Stimulated activated CD4-positive, alpha-beta T cell treated with anti-CD3 and anti-CD28 coated beads, TNF-alpha, amount 100 ng/mL, for 48 hours (primary cell): ENCODE measurements at places on chromosomes 2 and 18.

GRCh38 chr2:150732064-150732463, 244.6 kb upstream of the RND3 start:
- no peak for DNase-seq

DNA sequence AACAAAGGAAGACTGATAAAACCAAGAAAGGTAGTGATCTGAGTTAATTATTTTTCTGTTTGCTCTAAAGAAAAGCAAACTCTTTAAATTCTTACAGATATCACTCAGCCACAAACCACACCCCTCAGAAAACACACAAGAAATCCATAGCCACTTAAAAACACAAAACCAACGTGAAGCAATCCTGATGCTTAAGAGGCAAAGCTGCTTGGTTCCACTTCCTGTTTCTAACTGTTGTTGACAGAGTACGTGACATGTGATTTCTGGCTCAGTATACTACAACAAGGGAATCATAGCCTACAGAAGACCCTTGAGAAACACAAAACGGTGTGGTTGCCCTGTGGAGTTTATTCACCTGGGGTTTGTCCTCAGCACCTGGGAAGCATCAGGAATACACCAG, 240.9 kb upstream of the APCDD1 start:
- no peak for DNase-seq

GRCh38 chr2:7281231-7282201, 364.3 kb downstream of the RNF144A start:
- no peak for DNase-seq

GRCh38 chr2:219158586-219158985, 2.0 kb downstream of the NHEJ1 start:
- DNase-seq, result no peak

- no peak for DNase-seq
These were observed 50.8 kb downstream of the EPG5 start for GRCh38 chr18:45916302-45916701.

GRCh38 chr18:3447068-3447894, 2.7 kb upstream of the TGIF1 start:
- DNase-seq, result no peak

- no peak for DNase-seq
These were observed 26.7 kb downstream of the CYP27C1 start for GRCh38 chr2:127193164-127193966.

DNA sequence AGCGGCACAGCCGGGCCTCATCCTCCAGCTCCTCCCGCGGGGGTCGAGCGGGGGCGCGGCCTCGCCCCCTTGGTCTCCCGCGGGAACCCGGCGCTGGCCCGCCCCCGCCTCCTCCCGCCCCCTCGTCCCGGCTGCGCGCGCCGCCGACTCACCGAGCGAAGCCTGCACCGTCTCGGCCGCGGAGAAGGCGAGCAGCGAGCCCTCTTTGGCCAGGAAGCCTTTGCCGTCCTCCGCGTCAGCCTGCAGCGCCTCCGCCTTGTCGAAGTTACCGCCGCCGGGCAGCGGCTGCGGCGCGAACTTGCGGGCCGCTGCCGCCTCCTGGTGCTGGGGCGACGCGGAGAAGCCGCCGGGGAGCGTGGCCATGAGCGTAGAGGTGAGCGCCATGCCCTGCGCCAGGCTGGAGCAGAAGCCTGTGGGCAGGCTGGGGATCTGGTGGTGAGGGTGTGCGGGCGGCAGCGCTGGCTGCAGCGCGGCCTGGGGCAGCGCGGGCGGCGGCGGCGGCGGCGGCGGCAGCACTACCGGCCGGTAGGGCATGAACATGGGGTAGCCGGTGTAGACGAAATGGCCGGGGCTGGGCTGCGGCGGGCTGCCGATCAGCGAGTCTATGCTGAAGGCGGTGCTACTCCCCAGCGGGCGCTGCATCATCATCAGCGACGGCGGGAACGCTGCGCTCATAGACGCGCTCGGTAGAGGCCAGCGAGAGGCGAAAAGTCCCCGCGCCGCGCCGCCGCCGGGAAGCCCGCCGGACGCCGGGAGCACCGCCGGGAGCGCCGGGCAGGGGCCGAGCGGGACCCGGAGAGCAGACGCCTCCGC, 683 bp downstream of the GBX2 start:
- DNase-seq, result no peak
